ENCODE measurements at places on chromosomes 13 and 19.

DNA sequence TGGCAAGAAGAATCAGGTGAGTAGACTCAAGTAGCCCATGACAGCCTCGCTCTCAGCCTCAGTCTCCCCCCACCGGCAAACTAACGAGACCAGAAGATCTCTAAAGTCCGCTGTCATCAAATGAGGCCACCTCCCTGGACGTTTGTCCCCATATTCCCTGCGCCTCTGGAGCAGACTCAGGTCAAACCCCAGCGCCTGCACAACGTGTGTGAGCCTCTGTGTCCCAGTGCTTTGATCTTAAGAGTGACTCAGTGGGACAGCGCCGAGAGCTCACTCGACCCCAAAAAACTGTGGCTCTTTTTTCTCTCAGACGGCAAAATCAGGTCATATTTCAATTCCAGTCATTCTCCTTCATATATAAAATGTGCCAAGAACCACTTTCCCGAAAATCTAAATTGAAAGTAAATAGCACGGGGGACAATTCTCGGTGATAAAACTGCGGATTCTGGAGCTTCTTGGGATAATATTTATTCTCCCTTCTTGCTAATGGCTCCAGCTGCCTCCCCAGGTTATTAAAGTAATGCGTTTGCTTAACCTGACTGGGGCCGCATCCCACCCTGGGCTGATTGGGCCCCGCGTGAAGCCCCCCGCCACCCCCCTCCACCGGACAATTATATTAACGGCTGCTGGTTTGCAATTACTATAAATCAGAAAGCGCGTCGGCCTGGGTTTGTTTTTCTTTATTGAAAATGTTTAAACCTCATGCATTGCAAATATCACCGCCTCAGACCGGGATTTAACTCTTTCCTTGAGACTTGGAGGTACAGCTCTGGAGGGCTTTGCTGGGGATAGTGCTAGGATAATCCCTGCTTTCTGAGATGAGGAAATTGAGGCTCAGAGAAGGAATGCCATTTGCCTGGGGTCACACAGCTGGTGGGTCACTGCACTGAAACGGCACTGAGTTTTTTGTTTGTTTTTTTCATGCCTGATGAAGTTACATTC, 37.5 kb upstream of the ZNRF4 start:
- no peak for DNase-seq

DNA sequence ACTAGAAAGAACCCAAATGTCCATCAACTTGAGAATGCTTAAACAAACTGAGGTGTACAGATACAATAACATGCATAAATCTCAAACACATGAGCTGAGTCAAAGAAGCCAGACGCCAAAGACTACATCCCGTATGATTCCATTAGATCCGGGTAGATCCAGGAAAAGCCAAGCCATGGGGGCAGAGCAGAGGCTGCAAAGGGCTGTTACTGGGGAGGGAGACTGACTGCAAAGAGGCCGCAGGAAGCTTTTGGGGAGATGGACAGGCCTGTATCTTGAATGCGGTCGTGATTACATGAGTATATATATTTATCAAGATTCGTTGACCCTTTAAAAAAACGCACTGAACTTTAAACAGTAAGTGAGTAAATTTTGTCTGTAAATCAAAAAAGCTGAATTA, 28.7 kb downstream of the GGACT start:
- no peak for DNase-seq

GRCh38 chr13:45861322-45861721, 9.8 kb upstream of the SIAH3 start:
- no peak for DNase-seq

GRCh38 chr19:3276341-3276799, 51.9 kb downstream of the CELF5 start:
- peak; percentile 20 for DNase-seq

All from stimulated activated CD4-positive, alpha-beta T cell treated with anti-CD3 and anti-CD28 coated beads, Interleukin-1b, Interleukin-23, amount 100 ng/mL, for 1 hour (primary cell).